ENCODE measurements at places on chromosomes 13 and 19.

DNA sequence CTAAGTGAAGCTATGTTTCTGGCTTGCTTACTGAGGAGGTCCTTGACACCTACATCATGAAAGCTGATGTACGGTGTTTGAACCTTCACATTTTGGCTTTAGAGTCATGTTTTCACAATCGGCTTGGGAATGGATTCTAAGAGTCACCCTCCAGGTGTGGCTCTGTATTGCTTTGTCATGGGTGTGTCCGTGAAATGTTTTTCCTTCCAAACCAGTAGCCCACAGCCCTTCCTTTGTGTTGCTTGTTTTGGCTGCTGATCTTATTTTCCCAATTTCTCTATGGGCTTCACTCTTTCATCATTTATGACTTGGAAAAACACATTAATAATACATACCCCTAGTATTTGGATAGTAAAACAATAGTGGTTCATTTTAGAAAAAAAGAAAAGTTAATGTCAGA lies 240.6 kb downstream of the GGACT start:
- no peak for DNase-seq

DNA sequence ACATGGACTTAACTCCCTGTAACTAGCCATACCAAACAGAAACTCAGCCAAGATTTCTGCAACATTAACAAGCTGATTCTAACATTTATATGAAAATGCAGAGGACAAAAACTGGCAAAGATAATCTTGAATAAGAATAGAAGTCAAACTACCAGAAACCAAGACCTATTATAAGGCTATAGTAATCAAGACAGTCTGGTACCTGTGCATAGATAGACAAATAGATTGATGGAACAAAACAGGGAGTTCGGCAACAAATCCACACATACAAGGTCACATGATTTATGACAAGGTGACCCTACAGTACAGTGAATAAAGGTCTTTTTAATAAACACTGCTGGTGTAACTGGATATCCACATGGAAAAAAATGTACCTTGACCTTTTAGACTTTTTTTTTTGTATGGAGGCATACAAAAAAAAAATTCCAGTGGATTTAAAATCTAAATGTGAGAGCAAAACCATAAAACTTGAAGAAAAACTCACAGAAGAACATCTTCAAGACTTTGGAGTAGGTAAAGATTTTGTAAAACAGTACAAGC lies 2.9 kb upstream of the RFC3 start:
- DNase-seq: no peak

- DNase-seq: no peak
Observed at GRCh38 chr19:6188811-6189210, 53.3 kb downstream of the ACSBG2 start.

- DNase-seq: no peak
Observed at GRCh38 chr13:77038907-77039480, 12.0 kb upstream of the FBXL3 start.

DNA sequence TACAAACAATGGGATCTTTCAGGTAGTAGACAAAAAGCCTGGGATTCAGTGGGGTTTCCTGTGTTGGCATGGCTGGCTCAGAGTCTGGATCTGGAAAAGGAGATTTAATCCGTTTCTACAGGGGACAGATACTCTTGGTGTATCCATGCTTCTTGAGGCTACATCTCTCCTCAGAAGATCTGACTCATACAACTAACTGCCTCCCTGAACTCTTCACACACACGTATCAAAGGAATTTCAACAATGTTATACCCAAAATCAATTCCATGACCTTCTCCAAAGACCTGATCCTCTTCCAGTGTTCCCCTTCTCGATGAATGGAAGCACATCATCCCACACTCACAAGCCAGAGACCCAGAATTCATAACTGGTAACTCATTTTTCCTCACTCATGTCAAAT lies 435.3 kb upstream of the NBEA start:
- no peak for DNase-seq

- DNase-seq: peak; percentile 69
Observed at GRCh38 chr19:4730740-4731171, 7.1 kb upstream of the DPP9 start.

DNA sequence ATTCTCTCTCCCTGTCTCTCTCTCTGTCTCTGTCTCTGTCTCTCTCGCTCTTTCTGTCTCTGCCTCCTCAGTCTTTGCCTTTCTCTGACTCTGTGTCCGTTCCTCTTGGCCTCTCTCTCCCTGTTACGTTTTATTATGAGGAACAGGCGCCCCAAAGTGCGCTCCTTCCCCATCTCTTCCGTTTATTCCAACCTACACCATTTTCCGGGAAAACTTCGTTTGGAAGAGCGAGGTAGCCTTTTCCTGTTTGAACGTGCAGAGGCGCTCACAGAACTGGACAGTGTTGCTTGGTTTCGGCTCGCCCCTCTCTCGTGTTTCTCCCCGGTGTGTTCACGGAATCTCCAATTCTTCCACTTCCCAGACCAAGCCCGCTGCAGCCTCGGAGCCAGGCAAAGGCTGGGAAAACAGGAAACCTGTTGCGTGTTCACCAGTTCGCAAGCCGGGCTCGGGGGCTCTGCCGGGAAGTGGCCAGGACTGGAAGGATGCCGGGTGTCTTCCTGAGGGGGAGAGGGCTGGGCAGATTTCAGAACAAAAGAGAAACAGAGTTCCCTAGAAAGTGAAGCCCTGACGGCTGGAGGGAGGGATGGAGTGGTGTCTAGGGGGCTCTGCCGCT lies 605 bp downstream of the TMEM255B start:
- no peak for DNase-seq

DNA sequence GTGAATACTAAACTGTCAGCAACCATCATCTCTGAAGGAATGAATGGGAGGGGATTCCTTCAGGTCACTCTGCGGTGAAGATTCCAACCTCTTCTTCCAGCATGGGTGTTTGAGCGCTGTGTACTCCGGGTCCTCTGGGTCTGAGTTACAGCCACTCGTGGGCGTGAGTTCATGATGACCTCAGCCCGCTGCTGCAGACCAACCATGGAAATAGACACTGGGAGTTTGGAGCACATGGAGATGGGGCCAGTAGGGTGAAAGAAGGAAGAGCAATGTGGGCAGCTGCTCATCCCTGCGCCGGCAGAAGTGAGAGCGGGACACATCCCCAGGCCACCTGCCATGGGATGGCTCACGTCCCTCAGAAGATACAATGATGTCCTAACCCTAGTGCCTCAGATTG lies 16.8 kb upstream of the RAB20 start:
- no peak for DNase-seq

GRCh38 chr13:55263045-55263444 lies 1877.7 kb upstream of the PRR20A start:
- DNase-seq: no peak

DNA sequence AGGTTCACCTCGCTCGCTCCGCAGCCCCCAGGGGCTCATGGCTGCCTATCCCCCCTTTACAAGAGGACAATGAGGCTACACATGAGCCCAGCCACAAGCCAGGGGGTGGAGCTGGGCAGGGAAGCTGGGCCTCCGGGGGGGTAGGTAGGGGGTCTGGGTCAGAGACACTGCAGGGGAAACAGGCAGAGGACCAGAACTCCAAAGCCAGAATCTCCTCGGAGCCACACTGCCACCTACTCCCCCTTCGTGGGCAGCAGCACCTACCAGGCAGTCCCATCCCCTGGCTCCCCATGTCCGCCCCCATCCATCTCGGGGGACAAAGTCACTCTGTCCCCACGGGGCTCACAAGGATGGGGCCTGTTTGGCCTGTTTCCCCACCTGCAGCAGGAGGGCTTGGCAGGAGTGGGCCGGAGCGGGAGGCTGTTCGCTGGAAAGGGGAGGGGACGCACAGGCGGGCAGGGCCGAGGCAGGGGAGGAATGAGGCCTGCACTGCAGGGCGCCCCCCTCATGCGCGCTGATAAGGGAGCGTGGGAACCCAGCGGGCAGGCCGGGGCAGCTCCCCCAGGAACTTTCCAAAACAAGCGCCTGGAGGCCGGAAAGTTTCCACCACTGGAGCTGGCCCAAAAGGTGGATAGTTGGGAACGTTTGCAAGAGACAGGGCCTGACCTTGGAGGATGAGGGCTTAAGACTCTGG lies 545 bp upstream of the ISYNA1 start:
- DNase-seq: no peak

- DNase-seq: no peak
Observed at GRCh38 chr19:7874897-7875273, 695 bp upstream of the PRR36 start.

DNA sequence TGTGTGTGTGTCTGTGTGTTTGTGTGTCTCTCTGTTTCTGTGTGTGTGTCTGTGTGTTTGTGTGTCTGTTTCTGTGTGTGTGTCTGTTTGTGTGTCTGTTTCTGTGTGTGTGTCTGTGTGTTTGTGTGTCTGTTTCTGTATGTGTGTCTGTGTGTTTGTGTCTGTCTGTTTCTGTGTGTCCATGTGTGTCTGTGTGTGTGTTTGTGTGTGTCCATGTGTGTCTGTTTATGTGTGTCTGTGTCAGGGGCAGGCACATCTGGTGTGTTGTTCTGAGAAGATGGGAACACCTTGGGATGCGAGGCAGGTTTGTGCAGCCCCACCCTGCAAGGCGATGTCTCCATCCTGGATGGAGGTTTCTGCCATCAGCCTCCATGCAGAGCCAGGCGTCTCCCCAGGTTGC lies 275.8 kb upstream of the SOX1 start:
- DNase-seq: no peak

- DNase-seq: no peak
Observed at GRCh38 chr19:14053500-14053899, 8.4 kb downstream of the PALM3 start.

GRCh38 chr13:54934121-54934520 lies 1905.5 kb downstream of the OLFM4 start:
- DNase-seq: no peak

- no peak for DNase-seq
Observed at GRCh38 chr13:29481603-29482002, 113.9 kb downstream of the SLC7A1 start.

DNA sequence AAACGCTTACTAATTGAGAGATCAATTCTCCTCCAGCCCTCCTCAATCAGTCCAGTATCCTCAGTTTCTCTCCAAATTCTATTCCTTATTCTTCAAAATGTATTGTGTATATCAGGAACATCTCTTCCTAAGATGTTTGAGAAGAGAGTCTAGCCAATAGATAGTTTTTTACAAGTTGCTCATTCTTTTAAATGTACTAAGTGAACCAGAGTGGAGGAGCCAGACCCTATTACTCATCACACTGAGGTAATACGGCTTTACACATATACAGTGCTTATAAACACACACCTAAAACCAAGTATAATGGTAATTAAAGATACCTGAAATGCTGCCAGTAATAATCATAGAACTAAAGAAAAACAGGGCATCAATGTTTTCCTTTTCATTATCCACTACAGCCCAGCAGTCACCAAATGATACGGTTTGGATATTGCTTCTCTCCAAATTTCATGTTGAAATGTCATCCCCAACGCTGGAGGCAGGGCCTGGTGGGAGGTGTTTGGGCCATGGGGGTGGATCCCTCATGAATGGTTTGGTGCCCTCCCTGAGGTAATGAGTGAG lies 45.2 kb upstream of the HMGB1 start:
- DNase-seq: no peak

DNA sequence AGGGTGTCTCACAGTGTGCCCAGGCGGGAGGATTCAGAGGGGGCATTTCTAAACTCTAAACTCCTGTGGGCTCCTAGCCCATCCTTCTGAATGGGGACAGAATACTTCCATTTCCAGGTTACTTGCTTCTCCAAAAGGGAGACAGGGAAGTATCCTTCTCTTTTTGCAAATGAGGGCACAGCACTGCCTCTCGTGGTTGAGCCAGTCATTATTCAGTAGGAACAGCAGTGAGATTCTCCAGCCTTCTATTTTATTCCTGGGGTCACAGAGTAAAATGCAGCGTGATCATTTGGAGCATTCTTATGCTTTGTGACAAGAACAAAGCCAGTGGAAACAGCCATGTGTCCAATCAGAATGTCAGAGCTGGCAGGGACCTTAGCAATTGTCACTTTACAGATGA lies 15.7 kb upstream of the TSHZ3 start:
- DNase-seq: no peak

GRCh38 chr13:94033830-94034642 lies 445.4 kb downstream of the DCT start:
- DNase-seq: no peak

DNA sequence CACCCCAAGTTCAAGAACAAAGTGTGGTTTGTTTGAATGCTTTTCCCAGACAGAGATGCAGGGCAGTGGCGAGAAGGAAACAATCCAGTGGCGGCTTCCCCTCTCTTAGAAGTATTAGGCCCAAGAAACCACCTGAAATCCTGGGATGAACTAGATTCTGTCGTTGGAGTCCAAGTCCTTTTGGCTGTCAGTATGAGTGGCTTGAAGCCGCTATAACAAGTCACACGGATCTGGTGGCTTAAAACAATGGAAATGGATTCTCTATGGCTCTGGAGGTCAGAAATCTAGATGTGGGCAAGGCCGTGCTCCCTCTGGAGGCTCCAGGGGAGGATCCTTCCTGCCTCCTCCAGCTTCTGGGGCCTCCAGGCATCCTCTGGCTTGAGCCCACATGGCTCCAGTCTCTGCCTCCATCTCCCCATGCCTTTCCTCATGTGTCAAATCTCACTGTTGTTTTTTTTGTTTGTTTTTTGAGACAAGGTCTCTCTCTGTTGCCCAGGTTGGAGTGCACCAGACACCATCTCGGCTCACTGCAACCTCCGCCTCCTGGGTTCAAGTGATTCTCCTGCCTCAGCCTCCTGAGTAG lies 97.7 kb downstream of the GNG7 start:
- no peak for DNase-seq

GRCh38 chr13:86986448-86986847 lies 684.7 kb upstream of the SLITRK5 start:
- no peak for DNase-seq

DNA sequence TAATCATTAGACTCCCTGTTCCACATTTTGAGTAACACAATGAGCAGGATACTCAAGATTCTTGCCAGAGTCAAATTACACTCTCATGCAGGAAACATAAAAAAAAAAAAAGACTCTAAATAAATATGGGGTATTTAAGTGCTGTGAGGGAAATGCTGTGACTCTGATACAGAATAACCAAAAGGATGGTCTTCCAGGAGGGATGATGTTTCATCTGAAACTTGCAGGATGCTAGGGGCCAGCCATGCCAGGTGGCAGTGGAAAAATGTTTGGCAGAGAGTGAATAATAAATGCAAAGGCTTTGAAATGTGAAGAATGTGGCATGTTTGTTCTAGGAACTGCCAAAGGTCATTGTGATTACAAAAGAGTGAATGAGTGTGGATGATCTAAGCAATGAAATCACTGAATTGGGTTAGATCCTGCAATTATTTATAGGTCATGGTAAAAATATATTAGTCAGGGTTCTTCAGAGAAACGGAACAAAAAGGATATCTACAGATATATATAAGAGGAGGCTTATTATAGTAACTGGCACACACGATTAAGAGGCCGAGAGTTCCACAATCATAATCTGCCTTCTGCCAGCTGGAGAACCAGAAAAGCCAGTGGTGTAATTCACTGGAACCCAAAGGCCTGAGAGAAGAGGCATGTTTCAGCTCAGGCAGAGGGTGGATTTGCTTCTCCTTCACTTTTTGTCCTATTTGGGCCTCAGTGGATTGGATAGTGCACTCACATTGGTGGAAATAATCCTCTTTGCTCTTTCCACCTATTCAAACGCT lies 1832.8 kb upstream of the MIR17HG start:
- DNase-seq: no peak

GRCh38 chr19:36100476-36100875 lies 10.5 kb upstream of the OVOL3 start:
- no peak for DNase-seq

All from activated CD4-positive, alpha-beta T cell treated with anti-CD3 and anti-CD28 coated beads, Interleukin-2, amount 10 ng/mL, durations not matched to agents 7 days and 5 days (primary cell).